ENCODE measurements at places on chromosomes 13 and 19.

DNA sequence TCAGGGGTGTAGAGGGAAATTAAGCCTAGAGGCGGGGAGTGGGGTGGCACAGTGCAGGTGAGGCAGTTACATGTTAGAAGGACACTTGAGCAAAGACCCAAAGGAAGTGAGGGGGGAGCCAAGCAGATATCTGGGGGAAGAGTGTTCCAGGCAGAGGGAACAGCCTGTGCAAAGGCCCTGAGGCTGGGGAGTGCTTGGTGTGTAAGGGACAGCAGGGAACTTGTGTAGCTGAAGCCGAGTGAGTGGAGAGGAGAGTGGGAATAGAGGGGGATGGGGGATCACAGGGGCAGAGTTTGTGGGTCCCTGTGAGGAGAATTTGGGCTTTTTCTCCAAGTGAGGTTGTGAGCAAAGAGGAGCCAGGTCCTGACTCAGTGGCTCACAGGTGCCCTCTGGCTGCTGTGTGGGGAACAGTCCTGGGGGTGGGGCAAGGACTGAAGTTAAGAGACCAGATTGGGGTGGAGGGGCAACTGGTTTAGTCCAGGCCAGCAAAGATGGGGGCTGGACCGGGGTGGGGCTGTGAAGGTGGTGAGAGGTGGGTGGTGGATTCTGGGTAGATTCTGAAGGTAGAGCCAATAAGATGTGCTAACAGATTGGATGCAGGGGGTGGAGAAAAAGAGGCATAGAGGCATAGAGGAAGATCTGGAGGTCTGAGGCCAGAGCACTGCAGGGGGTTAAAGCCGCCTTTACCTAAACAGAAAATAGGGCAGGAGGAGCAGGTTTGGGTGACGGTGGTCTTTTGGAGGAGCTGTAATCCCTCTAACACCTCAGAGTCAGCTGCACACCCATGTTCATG, 75.3 kb downstream of the CACNA1A start:
- peak; percentile 69 for DNase-seq

DNA sequence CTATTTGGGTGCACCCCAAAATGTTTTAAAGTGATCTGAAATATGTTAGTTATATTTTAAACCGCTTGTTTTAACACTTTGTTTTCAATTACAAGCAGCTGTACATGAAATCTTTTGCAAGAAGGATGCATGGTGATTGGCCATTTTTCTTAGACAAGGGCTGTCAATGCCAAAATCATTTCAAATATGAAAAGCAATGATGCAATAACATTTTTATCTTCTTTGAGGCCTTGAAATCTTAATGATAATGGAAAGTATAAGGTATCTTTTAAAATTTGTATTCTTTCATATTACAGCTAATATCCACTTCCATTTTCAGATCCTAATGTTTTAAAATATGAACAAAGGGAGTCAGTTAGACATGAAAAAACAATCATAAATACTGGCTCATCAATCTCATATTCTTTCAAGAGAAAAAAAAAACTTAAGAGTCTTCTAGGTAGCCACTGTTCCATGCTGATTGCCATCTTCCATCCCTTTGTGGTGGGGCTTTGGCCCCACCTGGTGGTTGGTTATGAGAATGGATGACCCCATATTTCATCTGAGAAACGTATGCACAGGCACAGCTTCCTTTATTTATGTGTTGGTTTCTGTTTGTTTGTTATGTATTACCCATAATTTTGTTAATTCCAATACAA, 330.3 kb upstream of the MIR17HG start:
- DNase-seq, result peak; percentile 83

GRCh38 chr13:27353166-27353583, 71.2 kb upstream of the GTF3A start:
- no peak for DNase-seq

- no peak for DNase-seq
These were observed 3.8 kb upstream of the ZNF626 start for GRCh38 chr19:20664901-20665781.

All from hematopoietic multipotent progenitor cell treated with erythropoietin and hydrocortisone succinate and interleukin-3 and kit ligand, for 6 days (in vitro differentiated cells).